GM23338 (cell line): ENCODE measurements at places on chromosomes 5 and 9. TPM values are rescaled to one million over a fixed set of nuclear protein-coding genes. Genes with fewer than 3 reads are reported as not detected.

Gene NUTM2F
- 0.45 TPM in 1 of 2 replicates, not detected in the other for total RNA-seq

Gene INSL4
- not detected in 2 replicates for total RNA-seq

Gene CCL21
- total RNA-seq, result not detected in 2 replicates

Gene CAPSL
- total RNA-seq, result not detected in 2 replicates

Gene AJM1
- total RNA-seq, result 0.12 and 0.49 TPM in 2 replicates

Gene ZBTB34
- 21.9 and 23.7 TPM in 2 replicates for total RNA-seq

Gene OR1J2
- total RNA-seq, result not detected in 2 replicates

Gene TXNDC8
- total RNA-seq, result not detected in 2 replicates

Gene NIPBL
- 40.3 and 44.2 TPM in 2 replicates for total RNA-seq

Gene TAL2
- total RNA-seq, result not detected in 2 replicates

Gene MEIKIN
- not detected in 2 replicates for total RNA-seq

Gene NAIP
- 4.4 and 7.4 TPM in 2 replicates for total RNA-seq

Gene TRIP13
- total RNA-seq, result 44.4 and 44.8 TPM in 2 replicates

Gene IFNB1
- not detected in 2 replicates for total RNA-seq

Gene TPRN
- 29.2 and 29.3 TPM in 2 replicates for total RNA-seq

Gene SIMC1
- 8.2 and 14.6 TPM in 2 replicates for total RNA-seq

Gene AQP3
- 3.5 and 3.8 TPM in 2 replicates for total RNA-seq

Gene IFNA21
- total RNA-seq, result not detected in 2 replicates

Gene SLC46A2
- total RNA-seq, result not detected in 2 replicates

Gene SETD9
- 13.1 and 19.3 TPM in 2 replicates for total RNA-seq

Gene EGR1
- 11.5 and 13.5 TPM in 2 replicates for total RNA-seq

Gene QRFP
- not detected in 2 replicates for total RNA-seq
